Right renal cortex interstitium (tissue), 3 donors: ENCODE measurements at places on chromosomes 2 and 18.

- no peak for DNase-seq
These were observed 220.6 kb downstream of the ZBTB7C start for GRCh38 chr18:48188609-48189008.

GRCh38 chr2:108324531-108325255, 36.0 kb downstream of the SULT1C2 start:
- DNase-seq: no peak

DNA sequence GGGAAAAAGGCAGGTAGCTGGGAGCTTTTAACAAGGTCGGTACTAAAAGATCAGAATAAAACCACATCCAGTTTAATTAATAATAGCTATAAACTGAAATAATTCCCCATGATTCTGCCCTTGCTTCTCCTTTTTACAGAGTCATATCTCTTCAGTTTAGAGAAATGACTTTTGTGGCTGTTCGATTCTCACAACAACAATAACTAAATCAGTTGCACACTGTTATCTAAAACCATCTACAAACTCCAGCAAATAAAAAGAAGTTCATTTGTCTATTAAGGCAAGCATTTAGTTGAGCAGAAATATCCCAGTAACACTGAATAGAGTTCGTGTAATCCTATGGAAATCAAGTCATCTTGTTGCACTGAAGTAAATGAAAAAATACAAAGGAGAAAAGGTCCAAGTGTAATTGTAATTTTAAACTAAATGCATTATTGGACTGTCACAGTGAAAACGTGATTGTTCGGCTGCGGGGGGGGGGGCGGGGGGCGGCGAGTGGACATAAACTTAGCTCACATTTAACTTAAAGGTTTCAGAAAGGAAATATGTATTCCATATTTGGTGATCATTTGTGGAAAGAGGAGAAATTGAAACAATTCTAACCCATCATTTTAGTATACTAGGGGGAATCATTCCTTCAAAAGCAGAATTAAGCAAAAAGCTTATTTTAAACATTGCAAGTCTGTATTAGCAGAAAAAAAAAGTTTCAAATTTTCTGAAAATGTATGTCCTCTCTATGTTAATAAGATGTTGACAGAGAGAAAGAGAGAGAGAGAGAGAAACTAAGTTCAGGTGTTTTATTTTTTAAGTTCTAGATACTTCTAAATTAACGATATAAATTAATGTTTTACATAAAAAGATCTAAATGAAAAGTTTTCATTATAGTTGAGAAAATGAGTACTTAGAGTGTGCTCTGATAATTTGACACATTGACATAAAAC, 144.5 kb downstream of the MEIS1 start:
- DNase-seq: no peak

GRCh38 chr2:139020287-139020686, 240.1 kb upstream of the NXPH2 start:
- no peak for DNase-seq
